ENCODE measurements at places on chromosomes 6 and 20.

DNA sequence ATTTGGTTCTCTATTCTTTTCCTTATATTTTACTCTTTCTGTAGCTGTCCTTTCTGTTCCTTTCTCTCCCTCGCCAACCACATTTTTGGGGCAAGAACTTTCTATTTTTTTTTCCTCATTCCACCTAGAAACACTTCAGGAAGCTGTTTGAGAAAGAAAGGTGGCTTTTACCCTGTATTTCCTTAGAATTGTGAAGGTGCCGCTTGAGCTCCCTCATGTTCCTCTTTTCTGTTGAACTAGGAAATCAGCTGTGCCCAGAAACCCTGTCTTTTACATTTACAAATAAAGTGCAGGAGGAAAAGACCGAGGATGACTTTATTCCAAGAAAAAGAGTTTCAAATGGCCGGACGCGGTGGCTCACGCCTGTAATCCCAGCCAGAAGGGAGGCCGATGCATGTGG lies 38.2 kb downstream of the OR2B2 start:
- DNase-seq = no peak

- DNase-seq = no peak
Observed at GRCh38 chr6:42367353-42368011, 84.2 kb downstream of the TRERF1 start.

GRCh38 chr20:58818586-58819285 lies 32.0 kb downstream of the GNAS-AS1 start:
- no peak for DNase-seq

- DNase-seq = peak; percentile 88
Observed at GRCh38 chr6:26521600-26522391, 16.4 kb upstream of the HMGN4 start.
